ENCODE measurements at places on chromosomes 5 and 9.

- no peak for DNase-seq
Observed at GRCh38 chr9:11374926-11375325, 762.1 kb upstream of the PTPRD start.

GRCh38 chr5:116370149-116370548 is 204.5 kb downstream of the SEMA6A start:
- no peak for DNase-seq

DNA sequence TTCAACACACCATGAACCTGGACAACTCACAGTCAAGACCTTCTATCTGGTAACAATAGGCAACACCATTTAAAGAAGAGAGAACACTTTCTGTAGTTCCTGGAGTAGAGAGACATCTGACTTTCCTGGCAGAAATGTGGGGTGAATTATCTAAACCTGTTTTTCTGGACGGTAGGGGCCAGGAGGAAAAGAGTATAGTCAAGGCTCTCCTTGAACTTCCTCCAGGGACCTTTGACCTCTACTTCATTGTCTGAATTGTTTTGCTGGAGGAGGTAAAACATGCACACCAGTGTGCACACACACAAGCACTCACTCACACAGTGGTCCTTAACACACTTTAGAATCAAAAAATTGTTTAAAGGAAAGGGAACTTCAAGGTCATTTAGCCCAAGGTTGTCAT is 13.2 kb downstream of the S100Z start:
- no peak for DNase-seq

DNA sequence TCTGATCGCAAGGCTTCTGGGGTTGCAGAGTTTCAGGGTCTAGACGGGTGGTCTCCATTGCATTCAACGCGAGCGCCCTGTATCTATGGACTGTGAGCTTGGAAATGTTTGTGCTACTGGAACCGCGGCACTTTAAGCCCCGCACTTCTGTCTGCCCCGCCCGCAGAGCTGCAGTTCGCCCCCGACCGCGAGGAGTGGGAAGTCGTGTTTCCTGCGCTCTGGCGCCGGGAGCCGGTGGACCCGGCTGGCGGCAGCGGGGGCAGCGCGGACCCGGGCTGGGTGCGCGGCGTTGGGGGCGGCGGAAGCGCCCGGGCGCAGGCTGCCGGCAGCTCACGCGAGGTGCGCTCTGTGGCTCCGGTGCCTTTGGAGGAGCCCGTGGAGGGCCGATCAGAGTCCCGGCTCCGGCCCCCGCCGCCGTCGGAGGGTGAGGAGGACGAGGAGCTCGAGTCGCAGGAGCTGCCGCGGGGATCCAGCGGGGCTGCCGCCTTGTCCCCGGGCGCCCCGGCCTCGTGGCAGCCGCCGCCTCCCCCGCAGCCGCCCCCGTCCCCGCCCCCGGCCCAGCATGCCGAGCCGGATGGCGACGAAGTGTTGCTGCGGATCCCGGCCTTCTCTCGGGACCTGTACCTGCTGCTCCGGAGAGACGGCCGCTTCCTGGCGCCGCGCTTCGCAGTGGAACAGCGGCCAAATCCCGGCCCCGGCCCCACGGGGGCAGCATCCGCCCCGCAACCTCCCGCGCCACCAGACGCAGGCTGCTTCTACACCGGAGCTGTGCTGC is 1.0 kb downstream of the ADAMTS19 start:
- DNase-seq, result no peak

GRCh38 chr9:130893341-130894101 is 3.1 kb downstream of the QRFP start:
- no peak for DNase-seq

DNA sequence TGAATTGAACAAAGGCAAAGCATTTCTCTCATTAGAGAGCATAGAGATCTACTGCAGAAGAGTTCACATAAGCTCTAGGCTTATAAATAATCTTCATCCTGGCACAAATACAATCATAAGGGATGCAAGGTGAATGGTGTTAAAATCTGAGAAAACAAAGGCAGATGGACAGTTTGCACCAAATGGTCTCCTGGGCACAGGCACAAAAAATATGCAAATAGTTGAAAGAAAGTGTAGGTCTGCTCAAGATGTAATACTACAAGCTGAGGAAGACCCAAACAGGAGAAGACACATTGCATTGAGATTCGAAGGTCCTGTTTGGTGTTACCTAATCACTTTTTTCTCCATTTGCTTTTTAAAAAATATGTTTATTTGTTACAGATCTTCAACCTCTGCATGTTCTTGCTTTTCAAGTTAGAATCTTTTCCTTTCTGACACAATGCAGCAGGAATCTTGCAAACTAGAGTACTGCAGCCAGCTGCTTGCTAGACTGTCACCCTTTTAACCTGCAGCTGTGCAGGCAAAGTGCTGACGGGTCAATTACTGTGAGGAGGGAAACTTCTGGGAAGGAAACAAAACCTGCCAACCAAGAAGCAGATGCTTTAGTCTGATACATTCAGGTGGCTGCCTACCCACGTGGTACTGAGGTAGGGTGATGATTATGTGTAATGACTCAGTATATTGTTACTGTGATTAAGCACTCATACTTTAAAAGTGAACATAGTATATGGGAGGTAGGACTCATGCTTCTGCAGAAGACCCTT is 1048.6 kb upstream of the SEMA6A start:
- no peak for DNase-seq

DNA sequence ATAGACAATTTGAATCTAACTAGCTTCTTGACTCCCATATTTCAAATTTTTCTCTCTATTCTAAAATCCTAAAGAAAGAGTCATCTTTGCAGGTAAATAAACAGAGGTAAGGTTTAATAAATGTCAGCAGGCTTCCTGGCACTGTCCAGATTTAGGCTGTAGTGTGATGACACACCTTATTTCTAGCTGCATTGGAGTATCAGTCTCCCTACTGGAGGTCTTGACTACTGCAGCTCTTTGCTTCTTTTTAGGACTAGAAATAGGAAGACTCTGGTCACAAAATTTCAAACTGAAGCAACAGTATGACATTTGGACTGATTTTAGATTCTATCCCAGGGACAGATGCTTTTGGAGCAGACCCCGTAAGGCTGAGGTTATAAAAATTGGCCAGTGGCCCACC is 40.7 kb upstream of the PPP3R2 start:
- DNase-seq, result no peak

- peak; percentile 42 for DNase-seq
Observed at GRCh38 chr5:147690595-147690994, 91.9 kb downstream of the JAKMIP2 start.

DNA sequence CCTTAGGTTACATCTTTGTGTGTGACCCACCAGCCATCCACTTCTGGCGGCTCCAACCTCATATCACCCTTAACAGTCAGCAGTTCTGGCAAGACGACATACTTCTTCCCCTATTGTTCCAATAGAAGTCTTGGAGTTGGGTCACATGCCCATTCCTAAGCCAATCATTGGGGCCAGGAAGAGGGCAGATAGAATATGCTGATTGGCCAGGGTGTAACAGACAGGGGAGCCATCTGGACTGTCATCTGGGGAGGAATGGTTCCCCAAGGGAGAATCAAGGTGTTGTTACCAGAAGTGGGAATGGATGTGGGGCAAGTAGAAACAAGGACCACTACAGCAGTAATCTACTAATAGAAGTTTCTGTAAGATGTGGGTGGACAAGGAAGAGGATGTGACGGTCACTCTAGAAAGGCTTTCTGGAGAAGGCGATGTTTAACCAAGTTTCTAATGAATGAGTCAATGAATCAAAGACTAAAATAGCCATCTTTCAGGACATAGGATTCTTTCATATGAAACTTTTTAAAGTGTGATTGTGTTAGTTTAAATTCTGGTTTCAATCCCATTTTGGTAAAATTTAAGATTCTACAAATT is 200.4 kb downstream of the ARHGAP26 start:
- DNase-seq, result no peak

GRCh38 chr5:126248611-126249010 is 174.6 kb upstream of the GRAMD2B start:
- DNase-seq, result no peak

GRCh38 chr5:150469718-150470469 is 20.4 kb upstream of the RPS14 start:
- DNase-seq, result no peak

- no peak for DNase-seq
Observed at GRCh38 chr9:70479880-70480291, 65.4 kb upstream of the KLF9 start.

- DNase-seq, result no peak
Observed at GRCh38 chr9:26579056-26579455, 313.5 kb downstream of the CAAP1 start.

- no peak for DNase-seq
Observed at GRCh38 chr9:131116281-131117120, 8.9 kb upstream of the NUP214 start.

DNA sequence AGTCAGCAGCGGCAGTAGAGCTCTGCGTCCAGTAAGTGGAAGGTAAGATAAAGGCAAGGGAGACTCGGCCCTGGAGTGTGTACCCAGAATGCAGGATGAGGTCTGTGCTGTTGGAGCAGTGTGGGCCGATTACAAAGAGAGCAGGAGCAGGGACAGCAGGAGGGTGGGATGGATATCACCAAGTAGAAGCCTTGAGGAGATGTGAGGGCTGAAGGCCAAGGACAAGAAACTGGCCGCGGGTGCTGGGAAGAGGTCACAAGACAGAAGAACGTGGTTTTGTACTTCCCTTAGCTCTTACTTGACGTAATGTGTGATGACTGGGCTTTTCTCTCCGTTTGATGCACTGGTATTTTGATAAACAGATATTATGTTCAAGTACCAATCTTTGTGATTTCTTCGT is 43.7 kb downstream of the OR2V1 start:
- DNase-seq, result no peak

- no peak for DNase-seq
Observed at GRCh38 chr9:35696520-35697215, 6.9 kb upstream of the TPM2 start.

- no peak for DNase-seq
Observed at GRCh38 chr5:110963495-110963894, 108.0 kb upstream of the TSLP start.

- DNase-seq, result no peak
Observed at GRCh38 chr5:132895719-132896305, 22.3 kb downstream of the LEAP2 start.

- no peak for DNase-seq
Observed at GRCh38 chr5:14415024-14415697, 166.4 kb upstream of the OTULINL start.

DNA sequence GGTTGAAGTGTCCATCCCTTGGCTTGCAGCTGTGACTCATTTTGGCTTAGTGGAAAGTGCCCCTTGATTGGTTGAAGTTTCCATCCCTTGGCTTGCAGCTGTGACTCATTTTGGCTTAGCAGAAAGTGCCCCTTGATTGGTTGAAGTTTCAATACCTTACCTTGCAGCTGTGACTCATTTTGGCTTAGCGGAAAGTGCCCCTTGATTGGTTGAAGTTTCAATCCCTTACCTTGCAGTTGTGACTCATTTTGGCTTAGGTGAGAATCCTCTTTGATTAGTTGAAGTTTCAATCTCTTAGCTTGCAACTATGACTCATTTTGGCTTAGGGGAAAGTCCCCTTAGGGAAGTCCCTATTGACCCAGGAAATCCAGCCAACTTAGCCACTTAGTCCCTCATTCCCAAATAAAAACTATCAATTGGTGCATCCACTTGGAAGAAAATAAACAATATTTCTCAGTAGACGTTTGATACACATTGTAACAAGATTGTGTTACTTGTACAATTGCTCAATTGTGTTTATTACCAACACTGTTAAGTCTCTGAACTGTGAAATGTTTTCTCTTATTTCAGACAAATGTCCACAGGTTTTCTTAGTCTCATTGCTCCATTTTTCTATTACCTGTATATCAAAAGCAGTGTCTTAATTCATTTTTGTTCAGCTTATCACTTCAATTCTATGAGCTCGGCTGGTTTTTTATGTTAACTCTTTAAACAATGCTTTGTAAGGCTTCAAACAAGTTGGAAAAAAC is 2308.8 kb upstream of the ACO1 start:
- no peak for DNase-seq

- peak; percentile 35 for DNase-seq
Observed at GRCh38 chr5:97142521-97143254, at the start of gene LIX1. Gene LIX1 (minus strand): TSS chr5:97142611. CDS start chr5:97142576, 35 bp downstream.

GRCh38 chr5:180868960-180869359 is 7.9 kb upstream of the ZFP62 start:
- no peak for DNase-seq

GRCh38 chr5:78727786-78728761 is 79.5 kb upstream of the LHFPL2 start:
- no peak for DNase-seq

DNA sequence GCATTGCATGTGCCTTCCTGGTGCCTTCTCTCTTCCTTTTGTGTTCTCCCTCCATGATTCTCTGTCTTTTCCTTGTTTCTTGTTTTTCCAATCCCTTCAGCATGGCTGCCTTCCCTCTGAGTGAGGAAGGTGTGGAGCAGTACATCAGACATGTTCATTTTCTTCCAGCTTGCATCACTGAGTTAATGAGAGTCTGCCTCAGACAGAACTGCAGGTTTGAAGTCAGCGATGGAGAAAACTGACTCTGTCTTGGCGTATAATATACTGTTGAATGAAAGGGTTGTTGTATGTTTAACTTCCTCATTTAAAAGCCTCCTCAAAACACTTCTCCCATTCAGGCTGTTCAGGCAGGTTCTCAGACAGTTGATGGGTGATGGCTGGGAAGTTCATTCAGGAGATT is 129.3 kb downstream of the KDM4C start:
- no peak for DNase-seq

GRCh38 chr5:64646169-64646568 is 44.1 kb upstream of the SHISAL2B start:
- DNase-seq, result no peak

- no peak for DNase-seq
Observed at GRCh38 chr9:92740009-92740408, 24.6 kb downstream of the BICD2 start.

DNA sequence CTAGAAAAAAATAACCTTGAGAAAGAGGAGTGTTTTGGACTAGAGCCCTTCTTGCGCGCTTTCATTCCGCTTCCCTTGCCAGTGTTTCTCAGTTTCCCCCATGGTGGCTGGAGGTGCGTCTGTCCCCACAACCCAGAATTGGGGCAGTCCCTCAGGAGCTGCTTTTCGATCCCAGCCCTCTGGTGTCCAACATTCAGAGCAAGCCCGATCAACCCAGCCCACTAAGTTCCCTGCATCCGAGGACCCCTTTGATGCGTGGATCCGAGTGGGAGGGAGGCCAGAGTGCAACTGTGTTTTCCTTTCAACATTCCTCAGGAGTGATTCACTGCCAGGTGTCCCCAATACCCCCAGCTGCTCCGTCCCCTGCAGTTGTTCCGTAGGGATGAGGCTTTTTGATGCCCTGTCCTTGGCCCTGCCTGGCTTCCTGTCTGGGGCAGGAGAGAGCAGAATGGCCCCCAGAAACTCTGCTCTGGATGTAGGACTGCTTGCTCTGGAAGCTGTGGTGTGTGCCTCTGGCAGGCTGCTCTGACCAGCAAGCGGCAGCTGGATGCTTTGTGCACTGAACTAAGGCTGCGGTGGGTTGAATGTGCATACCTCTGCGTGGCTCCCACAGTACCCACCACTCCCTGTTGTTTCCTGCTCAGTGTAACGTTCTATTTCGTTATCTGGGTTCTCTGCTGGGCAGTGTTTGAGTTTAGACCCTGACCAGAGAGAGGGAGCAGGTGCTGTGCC is 117.5 kb downstream of the BOD1 start:
- DNase-seq, result peak; percentile 15
